ENCODE measurements at places on chromosomes 7 and 10.
A peak's percentile ranks its signal among the peaks of the same experiment; 100 is the strongest.

DNA sequence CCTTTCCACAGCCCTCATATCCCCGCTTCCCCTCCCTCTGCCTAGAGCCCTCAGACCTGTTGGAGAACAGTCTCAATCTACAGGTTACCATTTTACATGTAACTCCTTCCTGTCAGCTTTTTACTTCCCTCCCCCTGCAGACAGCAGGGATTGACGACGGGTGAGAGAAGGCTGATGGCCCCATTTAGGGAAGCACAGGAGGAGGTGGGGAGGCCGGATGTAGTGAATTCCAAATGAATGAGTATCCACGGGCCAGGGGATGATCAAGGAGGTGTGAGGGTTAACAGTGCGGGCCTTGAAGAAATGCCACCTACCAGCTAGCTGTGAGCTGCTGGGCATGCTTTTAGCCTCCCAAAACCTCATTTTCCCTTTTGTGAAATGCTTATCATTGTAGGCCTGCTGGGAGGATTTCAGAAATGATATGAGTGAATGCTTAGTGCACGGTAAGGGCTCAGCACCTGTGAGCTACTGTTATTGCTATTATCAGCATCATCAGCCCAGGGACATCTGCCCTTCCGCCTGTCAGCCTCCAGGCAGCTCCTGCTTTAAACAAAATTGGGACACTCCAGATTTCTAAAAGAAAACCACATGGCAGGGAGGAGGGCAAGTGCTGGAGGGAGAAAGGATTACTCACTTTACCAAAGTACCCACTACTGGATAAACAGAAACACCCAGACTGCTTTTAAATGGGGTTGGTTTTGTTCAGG lies 6.5 kb upstream of the NANOS1 start:
- peak; percentile 82 for DNase-seq

DNA sequence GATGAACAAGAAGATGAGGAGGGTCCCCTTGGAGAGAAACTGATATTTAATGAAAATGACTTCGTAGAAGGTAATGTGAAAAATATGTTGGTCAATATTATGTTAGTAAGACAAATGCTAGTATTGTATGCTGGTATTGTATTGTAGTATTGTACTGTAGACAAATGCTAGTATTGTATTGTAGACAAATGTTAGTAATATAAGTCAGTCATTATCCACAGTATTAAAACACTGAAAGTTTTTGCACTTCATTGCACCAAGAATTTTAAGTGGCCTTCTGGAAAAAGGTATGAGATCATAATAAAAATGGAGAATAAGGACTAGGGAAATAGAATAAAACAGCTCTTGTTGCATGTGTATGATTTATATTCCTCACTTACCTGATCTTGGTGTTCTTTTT lies 17.5 kb downstream of the CSGALNACT2 start:
- no peak for DNase-seq

- no peak for DNase-seq
Observed at GRCh38 chr10:114491419-114491818, 87.1 kb upstream of the AFAP1L2 start.

DNA sequence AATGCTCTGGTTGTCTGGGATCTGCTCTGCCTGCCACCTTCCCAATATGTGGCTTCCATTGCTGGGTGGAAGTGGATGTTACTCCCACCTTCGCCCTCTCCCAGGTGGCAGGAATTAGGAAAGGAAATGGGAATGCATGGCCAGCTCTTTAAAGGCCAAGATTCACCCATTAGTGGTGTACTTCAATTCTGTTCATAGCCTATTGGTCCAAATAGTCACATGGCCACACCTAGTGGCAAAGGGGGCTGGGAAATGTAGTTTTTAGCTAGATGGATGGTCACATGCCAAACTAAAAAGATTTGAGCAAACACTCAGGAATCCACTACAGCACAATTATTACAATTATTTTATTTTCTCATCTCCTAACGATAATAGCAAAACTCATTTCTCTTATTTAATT lies 135.1 kb downstream of the NPY start:
- no peak for DNase-seq

GRCh38 chr10:84659497-84660439 lies 331.4 kb downstream of the CCSER2 start:
- no peak for DNase-seq

DNA sequence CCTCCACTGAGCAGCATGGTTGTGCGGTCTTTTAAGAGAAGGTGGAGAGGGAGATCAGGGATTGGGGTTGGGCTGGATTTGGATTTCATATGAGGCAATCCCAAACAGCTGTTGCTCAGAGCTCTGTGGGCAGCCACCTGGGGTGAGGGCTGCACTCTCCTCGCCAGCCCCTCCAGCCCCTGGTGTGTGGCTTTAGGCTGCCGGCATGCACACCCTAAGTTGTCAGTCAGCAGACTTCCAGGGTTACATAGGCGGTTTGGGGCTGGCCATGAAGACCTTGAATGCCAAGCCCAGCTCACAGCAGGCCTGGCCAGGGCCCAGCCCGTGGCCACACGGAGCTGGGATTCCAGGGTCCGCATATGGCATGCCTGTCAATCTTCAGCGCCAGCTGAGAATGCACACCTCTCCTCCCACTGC lies 54.8 kb downstream of the ZMIZ1 start:
- DNase-seq, result peak; percentile 38

GRCh38 chr10:74875966-74876365 lies 49.6 kb downstream of the KAT6B start:
- DNase-seq, result no peak

DNA sequence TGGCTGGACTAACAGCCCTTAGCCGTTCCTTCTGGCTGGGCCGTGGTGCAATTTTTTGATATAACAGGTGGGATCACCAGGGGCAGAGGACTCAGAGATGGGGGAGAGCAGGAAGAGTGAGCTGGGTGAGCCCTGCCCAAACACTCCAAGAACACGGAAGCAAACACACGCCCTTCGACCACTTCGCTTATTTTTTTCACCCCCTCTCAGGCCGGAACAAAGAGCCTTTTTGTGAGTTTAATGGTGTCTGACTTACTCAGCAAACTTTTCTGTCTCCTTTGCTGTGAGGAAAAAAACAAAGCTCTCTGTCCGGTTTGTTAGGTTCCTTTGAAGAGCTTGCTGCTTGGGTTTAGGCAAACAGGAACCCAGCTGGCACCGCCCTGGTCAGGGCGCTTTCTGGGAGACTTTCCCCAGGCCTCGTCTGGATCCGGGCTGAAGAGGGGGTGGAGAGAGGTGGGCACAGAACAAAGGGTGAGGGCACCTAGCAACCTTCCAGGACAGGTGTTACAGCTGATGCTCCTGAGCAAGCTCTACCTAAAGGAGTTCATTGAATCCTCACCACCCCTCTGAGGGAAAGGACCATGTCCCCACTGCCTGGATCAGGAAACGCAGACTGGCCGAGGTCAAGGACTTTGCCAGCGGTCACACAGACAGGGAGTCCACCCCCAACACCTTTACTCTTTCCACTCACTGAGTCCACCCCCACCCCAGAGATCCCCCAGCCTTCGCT lies 23.3 kb downstream of the CALML3 start:
- DNase-seq, result no peak

- DNase-seq, result peak; percentile 11
Observed at GRCh38 chr7:81414411-81414810, 355.4 kb downstream of the HGF start.

GRCh38 chr10:6716516-6716915 lies 136.4 kb upstream of the PRKCQ start:
- peak; percentile 34 for DNase-seq

- no peak for DNase-seq
Observed at GRCh38 chr10:33111488-33112051, 153.5 kb upstream of the ITGB1 start.

GRCh38 chr7:40850017-40850416 lies 715.2 kb downstream of the SUGCT start:
- DNase-seq, result peak; percentile 33

- DNase-seq, result no peak
Observed at GRCh38 chr10:133458021-133458709, 4.4 kb downstream of the SCART1 start.

DNA sequence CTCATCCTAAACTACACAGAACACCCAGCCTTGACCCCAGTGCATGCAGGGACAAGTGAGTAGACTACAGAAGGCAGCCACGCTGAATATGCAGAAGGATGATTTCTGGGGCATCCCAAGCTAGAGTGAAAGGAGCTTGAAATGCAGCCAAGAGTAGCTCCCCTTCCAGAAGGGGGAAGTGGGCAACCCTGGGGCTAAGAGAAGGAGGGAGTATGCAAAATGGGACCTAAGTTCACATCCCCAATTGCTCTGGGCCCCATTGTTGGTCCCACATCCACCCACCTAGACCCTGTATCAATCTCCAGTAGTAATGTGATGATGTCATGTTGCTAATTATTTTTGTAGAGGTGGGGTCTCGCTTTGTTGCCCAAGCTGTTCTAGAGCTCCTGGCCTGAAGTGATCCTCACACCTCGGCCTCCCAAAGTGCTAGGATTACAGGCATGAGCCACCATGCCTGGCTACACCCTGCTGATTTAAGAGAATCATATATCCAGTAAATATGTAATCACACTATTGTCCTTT lies 5.6 kb upstream of the PSTK start:
- DNase-seq, result no peak

DNA sequence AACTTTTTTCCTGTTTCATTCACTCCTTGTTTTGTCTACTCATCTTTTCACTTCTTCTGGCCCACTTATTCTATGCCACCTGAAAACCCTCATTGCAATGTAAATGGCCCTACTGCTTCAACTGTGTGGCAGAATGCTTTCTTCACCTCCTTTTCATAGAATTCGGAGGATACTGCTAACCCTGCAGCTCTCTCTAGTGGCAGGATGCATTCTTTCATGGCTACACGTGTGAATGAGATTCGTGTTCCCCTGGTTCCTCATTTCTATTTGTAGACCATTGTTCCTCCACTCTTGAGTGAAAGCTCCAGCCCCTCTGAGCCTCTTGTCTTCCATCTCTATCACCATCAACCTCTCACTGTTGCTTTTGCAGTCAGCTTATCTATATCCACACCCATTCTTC lies 20.9 kb upstream of the CYP26C1 start:
- DNase-seq, result peak; percentile 63

DNA sequence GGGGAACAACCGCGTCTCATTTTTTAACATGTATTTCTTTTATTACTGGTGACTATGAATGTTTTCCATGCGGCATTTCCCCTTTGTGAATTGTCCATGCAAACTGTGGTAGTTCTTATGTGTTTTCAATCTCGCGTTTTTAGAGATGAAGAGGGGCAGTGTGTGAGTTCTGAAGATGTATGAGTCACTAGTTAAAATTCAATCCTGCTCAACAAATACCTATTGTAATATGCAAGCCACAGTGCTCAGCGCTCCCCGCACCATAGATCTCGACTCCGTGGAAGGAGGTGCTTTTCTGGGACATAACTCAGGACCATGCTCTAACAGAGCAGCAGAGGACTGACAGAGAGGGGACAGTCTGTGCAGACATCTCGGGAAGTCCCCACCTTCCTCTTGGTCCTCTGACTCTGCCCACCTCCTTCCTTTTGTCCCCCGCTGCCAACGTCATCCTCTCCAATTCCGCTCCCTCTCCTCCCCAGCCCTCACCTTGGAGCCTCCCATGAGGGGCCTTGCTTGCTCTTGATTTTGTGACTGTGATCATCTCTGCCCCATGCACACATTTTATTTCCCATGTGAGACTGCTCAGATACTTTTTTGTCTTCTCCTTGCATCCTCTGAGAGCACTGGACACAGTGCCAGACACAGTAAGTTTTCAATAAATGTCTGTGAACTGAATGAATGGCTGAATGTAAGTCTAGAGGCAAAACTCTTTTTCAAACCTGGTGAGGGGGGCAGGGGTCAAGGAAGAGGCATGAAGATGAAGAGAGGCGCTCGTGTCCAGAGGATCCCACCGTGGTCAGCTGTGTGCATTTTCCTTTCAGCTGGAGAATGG lies 42.7 kb upstream of the PLEKHA1 start:
- no peak for DNase-seq

DNA sequence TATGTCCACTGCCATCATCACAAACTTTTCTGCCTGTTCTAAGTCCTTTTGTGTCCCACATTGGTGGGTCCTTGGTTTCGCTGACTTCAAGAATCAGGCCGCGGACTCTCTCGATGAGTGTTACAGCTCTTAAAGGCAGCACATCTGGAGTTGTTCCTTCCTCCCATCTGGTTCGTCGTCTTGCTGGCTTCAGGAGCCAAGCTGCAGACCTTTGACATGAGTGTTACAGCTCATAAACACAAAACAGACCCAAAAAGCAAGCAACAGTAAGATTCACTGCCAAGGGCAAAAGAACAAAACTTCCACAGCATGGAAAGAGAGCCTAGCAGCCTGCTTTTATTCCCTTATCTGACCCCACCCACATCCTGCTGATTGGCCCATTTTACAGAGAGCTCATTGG lies 30.2 kb downstream of the ASNS start:
- DNase-seq, result no peak

DNA sequence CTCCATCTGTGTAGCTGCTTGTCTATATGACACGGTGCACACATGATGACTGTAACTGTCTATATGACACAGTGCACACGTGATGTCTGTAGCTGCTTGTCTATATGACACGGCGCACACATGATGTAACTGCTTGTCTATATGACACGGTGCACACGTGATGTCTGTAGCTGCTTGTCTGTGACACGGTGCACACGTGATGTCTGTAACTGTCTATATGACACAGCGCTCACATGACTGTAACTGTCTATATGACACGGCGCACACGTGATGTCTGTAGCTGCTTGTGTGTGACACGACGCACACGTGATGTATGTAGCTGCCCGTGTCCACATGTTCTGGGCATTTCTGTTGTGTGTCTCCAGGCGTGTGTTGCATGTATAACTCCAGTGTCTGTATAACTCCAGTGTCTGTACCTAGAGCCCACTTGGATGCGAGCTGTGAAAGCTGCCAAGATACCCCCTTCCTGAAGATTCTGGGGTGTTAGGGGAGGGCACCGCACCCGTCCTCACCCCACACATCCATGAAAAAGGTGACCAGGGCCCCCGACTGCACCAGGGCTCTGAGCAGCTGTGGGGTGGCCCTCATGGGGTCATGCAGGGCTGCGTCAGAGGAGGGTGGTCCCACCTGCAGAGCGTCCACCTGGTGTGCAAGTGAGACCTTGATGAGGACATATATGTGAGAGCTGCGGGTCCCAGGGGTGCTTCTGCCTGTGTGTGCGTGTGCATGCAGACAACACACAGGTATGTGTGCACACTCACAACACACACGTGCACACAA lies 137.9 kb downstream of the ELFN1 start:
- DNase-seq, result no peak

- no peak for DNase-seq
Observed at GRCh38 chr7:45401155-45401554, 173.0 kb upstream of the ADCY1 start.

GRCh38 chr7:152076324-152076821 lies 50.9 kb downstream of the GALNT11 start:
- peak; percentile 8 for DNase-seq

- no peak for DNase-seq
Observed at GRCh38 chr10:78616125-78616695, 452.6 kb upstream of the ZMIZ1 start.

DNA sequence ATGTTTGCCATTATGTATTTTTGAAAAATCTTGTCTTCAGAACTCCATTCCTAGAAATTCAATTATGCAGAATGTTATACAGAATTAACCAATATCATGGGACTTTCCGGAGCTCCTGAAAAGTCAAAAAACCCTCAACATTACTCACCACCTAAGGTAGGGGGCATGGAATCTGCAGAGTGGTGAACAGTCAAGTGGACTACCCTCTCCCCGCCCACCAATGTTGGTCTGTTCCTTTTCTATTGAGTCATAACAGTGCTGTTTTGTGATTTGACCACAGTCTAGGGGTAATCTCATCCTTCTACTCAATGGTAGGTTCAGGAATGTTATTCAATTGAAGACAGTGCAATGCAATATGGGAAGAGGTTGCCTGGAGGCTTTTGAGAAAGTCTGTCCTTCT lies 130.5 kb upstream of the HABP2 start:
- DNase-seq, result peak; percentile 9

GRCh38 chr7:40880581-40880980 lies 745.8 kb downstream of the SUGCT start:
- DNase-seq, result no peak
